Spleen (tissue), 13 donors: ENCODE measurements at places on chromosomes 2 and 18.

DNA sequence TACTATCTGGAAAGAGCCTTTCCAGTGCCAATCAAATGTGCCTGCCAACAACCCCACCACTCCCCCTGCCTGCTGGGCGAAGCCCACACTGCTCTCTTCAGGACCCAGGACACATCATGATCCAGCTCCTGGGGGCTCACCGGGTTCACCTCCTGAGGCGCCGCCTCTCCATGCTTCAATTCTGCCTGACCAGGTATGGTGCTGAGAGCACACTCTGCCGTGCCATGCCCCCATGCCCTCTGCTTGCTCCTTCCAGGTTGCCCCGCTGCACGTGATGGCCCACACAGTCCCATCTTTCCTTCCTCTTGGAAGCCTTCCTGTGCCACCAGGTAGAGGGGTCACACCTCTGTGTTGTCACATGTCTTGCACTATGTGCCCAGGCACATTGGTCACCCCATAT, 47.5 kb downstream of the ASB18 start:
- DNase-seq, result no peak

- DNase-seq, result no peak
Observed at GRCh38 chr18:10530852-10531251, 5.0 kb downstream of the NAPG start.

DNA sequence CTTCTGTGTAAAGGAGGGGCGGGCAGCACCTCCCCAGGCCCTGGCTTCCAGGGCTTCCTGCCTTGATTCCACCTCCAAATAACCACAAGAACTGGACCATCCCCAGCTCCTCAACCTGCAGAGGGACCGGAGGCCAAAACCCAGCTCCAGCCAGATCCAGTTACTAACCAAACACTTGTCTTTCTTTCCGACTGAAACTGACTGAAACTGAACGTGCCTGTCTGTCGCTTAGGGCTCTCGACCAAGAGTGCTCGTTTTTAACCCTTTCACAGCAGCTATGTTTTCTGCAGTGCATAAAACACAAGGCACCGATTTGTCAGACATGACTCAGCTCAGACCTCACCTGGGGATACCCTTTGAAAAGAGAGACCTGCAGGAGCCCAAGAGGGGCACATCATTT, 249.9 kb upstream of the SIX2 start:
- no peak for DNase-seq

- DNase-seq, result no peak
Observed at GRCh38 chr2:104606056-104606455, 247.9 kb upstream of the POU3F3 start.

DNA sequence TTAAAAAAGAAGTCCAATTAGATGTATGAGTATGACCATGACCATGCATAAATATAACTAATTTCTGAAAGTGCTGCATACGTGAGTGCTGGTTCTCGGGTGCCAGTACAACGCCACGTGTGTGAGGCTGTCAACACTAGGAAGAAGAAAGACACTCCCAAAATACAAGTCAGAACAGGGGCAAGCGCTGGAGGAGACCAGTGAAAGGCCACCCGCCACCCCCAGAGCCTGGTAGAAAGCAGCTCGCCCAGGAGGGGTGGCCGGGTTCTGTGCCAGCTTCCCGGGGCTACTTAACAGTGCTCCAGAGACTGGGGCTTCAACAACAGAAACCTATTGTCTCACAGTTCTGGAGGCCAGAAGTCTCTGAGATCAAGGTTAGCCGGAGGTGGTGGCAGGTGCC, 147.6 kb downstream of the RTP5 start:
- peak; percentile 34 for DNase-seq

GRCh38 chr2:88187038-88187676, 17.0 kb downstream of the THNSL2 start:
- no peak for DNase-seq

DNA sequence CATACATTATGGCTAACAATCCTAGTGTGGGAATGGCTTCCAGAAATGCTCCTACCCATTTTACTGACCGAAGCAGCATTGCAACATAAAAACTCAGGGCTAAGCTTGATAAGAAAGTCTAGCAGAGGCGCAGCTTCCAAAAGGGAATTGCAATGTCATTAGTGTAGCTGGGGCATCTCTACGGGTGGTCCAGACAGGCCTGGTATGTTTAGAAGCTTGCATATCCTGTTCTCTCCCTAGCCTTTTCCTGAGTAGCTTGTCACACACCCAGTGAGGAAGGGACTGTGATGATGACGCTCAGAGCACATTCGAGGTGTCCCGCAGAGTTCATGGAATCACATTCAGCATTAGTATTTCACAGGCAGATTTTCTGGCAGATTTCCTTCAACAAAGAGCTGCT, 38.0 kb upstream of the COL5A2 start:
- no peak for DNase-seq

GRCh38 chr18:56060967-56061541, 473.1 kb upstream of the TCF4 start:
- DNase-seq, result no peak

DNA sequence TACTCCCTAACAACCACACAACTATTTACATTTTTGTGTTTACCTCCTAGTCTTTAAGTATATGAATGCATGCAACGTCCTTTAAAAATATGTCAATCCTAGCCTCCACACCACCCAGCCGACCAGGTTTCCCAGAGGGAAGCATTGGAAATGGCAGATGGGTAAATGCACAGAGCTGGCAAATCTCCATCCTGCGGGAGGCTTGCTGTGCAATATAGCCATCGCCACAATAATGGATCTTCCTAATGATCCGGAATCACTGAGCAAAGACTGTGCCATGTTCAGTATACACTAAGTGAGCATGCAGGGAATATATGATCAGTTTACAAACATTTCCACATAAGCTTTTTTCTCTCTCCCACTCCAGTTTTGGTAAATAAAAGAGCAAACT, 131.8 kb downstream of the NEDD4L start:
- no peak for DNase-seq

DNA sequence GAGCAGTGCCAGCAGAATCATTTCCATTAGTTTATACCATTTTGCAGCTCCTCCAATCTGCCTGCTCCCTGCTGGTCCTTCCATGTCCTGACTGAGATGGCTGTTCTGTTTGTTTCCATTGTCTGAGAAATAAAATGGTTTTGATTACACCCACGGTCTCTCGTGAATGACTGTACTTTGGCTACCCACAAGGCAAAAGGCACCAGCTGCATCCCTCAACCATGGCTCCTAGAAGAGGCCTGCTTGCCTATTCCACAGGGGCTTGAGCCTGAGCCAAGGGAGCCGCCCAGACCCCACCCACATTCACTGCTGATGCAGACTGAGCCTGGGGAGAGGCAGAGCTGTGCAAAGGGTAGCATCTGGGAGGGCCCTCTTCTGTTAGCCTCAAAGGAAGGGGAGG, 31.2 kb downstream of the MARCHF4 start:
- no peak for DNase-seq

DNA sequence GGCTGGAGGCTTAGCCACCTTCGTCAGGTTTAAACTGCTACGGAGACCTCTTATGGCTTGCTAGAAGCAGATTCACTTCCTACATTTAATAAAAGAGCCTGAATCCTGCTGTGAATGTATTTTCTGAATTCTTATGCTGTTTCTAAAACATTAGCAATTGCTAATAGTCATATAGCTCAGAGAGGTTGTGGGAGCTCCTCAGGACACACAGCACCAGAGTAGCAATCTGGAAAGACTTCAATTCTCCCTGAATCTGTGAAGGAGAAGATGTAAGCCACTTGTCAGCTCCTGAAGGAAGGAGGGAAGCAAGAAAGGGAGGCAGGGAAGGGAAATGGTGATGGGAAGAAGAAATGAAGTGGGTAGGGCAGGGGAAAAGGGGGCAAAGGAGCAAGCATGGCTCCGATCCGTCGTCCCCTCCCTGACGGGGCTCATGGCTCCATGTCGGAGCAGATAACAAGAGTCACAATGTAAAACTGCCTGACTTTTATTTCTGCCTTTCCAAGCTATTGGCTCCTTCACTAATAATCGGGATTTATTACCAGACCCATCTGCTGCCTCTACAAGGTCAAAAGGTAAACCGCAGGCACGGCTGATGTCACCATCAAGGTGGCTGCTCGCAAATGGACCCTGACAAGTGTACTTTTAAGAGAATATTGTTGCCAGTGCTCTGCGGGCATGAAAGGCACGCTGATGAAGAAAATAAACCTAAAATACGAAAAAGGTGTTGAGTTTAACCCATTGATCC, 656.0 kb upstream of the SALL3 start:
- no peak for DNase-seq

DNA sequence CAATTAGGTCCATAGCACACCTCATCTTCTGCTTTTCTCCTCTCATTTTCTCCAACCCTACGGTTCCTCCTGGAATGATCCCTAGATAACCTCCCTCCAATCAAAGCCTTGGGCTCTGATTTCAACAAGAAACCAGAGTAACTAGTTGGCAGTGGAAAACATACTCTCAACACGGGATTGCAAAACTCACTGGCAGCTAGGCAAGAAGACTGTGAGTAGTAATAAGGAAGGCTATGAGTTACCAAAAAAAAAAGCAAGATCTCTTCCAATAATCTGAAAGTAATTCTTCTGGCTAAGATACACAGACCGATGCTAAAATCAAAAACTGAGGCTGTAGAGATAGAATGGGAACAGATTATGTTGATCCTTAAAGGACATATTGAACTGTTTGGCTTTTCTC, 28.4 kb upstream of the CCDC102B start:
- DNase-seq, result no peak

DNA sequence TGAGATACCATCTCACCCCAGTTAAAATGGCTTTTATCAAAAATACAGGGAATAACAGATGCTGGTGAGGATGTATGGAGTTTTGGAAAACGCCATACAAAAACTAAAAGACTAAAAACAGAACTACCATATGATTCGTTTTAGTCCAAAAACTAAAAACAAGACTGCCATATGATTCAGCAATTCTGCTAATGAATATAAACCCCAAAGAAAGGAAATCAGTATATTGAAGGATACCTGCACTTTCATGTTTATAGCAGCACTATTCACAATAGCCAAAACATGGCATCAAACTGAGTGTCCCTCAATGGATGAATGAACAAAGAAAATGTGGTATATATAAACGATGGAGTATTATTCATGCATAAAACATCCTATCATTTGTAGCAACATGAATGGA, 224.4 kb upstream of the MC4R start:
- no peak for DNase-seq

DNA sequence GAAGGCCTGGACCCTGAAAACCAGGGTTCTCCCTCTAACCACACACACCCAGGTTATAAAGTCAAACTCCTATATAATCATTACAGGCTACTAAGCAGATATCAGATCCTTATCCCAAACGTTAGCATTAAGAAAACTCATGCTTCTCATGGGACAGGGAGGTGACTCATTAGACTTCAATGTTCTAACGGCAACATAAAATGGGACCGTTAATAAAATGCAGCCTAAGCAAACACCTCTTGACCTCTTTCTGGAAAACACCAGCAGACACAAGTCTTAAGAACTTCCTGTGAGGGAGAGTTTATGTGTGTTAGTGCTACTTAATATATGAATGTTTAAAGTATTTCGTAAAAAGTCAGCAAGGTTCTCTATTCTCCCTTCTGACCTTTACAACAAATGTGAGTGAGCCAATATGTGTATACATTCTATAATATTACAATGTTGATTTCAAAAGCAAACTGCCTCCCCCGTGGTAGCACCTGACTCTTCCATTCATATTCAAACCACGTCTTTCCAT, 31.7 kb downstream of the LPIN2 start:
- no peak for DNase-seq

DNA sequence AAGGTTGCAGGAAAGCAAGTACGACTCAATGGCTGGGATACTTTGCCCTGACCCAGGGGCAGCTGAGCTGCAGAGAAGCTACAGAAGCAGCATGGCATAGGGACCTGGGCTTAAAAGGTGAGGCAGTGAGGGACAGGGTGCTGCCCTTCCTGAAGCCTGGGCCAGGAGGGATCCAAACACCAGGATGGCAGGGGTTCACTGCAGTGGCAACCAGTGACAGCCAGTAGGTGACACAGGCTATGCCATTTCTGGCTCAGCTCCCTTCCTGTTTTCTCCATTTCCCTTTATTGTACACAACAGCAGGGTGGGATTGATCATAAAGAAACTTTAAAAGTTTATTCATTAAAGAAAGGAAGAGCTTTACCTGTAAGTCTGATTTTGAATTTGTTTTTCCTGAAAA, 48.8 kb downstream of the CABYR start:
- DNase-seq, result no peak

DNA sequence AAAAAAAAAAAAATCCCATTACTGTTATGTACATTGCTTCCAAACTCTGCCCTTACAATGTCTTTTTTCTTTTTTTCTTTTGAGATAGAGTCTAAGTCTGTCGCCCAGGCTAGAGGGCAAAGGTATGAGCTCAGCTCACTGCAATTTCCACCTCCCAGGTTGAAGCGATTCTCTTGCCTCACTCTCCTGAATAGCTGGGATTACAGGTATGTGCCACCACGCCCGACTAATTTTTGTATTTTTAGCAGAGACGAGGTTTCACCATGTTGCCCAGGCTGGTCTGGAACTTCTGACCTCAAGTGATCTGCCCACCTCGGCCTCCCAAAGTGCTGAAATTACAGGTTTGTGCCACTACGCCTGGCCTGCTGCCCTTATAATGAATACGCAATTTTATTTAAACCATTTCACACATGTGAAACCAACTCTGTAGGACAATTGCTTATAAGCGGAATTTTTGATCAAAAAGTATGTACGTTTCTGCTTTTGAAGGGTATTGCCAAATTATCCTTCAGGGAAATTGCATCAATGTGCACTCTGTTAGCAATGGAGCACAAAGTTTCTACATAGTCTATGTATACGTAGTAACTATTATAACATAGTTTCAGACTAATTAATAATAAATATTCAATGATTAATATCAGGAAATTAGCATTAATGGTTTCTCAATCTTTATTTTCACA, 55.7 kb upstream of the ACTR3 start:
- DNase-seq, result no peak

GRCh38 chr2:70531419-70532086, 22.1 kb downstream of the TGFA start:
- DNase-seq, result no peak

DNA sequence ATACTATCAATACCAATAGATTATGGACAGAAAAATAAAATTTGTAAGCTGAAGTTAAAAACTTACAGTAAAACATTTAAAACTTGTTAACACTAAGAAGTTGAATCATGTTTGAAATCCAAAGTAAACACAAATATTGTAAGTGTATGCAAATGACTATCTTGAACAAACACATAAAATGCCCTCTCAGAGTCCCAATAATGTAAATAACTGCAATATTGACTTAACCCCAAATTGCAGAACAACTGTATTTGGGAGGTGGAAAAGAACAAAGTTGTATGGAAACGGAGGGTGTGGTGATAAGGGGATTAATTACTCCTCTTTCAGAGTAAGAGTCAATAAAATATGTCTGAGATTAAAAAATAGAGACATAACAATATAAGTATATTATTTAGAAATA, 140.0 kb upstream of the NOL4 start:
- DNase-seq, result no peak

GRCh38 chr2:147331790-147332419, 512.9 kb upstream of the ACVR2A start:
- no peak for DNase-seq

- DNase-seq, result no peak
Observed at GRCh38 chr2:34096562-34097171, 497.6 kb upstream of the FAM98A start.

- no peak for DNase-seq
Observed at GRCh38 chr2:45330108-45330507, 281.0 kb downstream of the SRBD1 start.

GRCh38 chr2:237122214-237122666, 36.6 kb downstream of the COPS8 start:
- no peak for DNase-seq

- DNase-seq, result no peak
Observed at GRCh38 chr18:72114801-72115594, 429.1 kb downstream of the CBLN2 start.
